LHCN-M2 (cell line): ENCODE measurements at places on chromosomes 2 and 18.

GRCh38 chr2:21836719-21837118, 713.0 kb downstream of the TDRD15 start:
- DNase-seq, result peak; percentile 10

GRCh38 chr18:47708206-47708605, 222.3 kb downstream of the SMAD2 start:
- DNase-seq, result no peak

GRCh38 chr2:237483018-237483731, 3.9 kb upstream of the MLPH start:
- peak; percentile 94 for DNase-seq

GRCh38 chr2:86826951-86827350, 34.7 kb downstream of the CD8B start:
- DNase-seq, result no peak

DNA sequence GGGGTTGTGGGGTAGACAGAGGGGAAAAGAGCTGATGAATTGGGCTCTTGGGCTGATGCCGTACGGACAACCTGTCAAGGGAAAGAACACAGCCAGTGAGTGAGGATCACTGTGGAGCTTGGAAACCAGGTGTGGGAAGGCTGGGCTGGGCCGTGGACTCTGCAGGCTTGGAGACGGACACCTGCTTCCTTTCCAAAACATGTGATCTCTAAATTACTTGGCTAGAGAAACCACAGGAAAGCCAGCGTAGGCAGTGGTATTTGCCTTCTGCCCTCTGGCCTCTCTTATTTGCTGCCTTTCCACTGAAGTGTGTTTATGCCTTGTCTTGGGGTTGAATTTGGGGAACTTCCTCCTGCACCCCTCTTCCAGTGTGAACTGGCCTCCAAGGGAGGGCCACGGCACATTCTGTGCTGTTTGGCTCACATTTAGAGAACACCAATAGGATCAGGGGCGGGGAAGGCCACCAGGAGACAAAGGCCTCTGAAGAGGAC, 267.7 kb downstream of the PRKCE start:
- no peak for DNase-seq

- DNase-seq, result no peak
These were observed 5.3 kb upstream of the CTAGE1 start for GRCh38 chr18:22422909-22423548.

DNA sequence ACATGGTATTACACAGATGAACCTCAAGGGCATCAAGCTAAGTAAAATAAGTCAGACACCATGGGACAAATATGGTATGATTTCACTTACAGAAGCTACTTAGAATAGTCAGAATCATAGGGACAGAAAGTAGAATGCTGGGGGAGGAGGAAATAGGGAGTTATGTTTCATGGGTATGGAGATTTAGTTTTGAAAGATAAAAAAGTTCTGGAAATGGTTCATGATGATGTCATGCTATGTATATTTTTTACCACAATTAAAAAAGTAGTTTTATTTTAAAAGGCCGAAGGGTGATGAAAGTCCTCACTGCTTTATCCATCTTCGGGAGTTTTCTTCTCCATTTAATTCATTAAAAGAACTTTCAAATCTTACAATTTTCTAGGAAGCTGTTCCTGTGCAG, 181.9 kb downstream of the CALCRL start:
- DNase-seq, result no peak

DNA sequence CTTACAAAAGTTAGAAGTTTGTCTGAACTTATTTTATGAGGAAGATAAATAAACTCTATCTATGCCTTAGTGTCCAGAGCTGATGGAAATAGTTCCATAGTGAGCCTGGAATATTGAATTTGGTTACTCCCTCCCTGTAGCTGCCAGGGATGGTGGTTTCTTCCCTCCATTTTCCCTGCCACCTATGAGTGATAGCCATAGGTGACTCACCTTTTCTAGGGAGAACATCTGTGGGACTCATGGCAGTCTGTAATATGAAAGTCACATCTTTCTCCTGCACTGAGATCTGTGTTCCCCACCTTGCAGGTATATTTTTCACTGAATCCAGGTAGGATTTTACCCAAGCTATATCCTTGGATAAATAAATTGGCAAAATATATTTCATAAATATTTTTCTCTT, 148.8 kb downstream of the TPGS2 start:
- no peak for DNase-seq

DNA sequence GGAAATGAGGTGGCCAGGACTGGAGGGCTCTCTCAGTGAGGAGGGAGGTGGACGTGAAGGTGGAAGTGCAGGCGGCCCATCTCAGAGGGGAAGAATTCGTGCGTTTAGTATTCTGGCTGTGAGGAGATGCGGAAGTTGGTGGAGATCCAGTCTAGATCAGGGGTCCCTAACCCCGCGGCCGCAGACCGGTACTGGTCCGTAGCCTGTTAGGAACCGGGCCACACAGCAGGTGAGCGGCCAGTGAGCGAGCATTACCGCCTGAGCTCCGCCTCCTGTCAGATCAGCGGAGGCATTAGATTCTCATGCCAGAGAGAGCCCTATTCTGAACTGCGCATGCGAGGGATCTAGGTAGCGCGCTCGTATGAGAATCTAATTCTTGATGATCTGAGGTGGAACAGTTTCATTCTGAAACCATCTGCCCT, 1.6 kb upstream of the FHOD3 start:
- no peak for DNase-seq

DNA sequence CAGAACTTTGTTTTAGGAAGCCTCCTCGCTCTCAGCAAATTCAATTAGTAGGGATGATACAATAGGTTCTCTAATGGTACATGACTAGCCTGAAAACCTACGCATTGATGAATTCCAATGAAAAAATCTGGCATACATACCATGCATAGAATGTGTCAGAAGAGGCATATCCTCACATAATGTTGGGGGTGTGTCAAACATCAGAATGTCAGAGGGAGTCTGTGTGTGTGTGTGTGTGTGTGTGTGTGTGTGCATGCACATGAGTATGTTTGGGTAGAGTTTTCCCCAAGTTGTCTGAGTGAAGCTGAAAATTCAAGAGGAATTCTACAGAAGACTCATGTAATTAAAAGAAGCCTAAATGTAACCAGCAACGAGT, 78.5 kb downstream of the FIGN start:
- DNase-seq, result no peak

GRCh38 chr2:239522002-239522739, 121.4 kb upstream of the HDAC4 start:
- no peak for DNase-seq

GRCh38 chr18:73283788-73284187, 416.0 kb upstream of the NETO1 start:
- DNase-seq, result no peak

DNA sequence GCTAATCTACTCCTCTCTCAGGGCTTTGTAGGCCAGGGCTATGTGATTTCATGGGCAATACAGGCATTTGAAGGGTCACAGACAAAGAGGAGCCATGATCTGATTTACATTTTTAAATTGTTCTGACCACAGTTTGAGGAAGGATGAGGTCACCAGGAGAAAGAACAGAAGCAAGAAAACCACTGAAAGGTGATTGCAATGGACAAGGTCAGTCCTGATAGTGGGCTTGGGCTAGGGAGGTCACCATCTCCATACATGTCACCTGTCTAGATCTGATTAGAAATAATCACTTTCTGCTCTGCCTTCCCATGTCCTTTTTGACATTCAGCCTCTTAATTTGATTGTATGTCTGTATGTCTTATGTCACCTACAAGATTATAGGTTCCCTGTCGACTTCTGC, 248.9 kb upstream of the CWC22 start:
- DNase-seq, result no peak

- peak; percentile 3 for DNase-seq
These were observed 112.6 kb upstream of the MC4R start for GRCh38 chr18:60485201-60485600.

- DNase-seq, result no peak
These were observed 41.2 kb upstream of the RAB27B start for GRCh38 chr18:54787121-54787520.

DNA sequence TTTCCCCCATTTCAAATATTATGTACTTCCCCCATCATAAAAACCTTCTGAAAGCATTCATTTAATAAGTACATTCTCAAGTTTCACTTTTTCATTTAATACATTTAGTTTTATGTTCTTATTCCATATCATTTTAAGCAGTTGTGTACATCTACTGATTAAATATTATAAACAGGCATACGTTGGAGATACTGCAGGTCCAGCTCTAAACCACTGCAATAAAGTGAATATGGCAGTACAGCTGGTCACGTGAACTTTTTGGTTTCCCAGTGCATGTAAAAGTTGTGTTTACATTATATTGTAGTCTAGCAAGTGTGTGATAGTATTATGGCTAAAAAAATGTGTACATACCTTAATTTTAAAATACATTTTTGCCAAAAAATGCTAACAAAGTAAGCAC, 48.7 kb downstream of the TET3 start:
- DNase-seq, result no peak

- DNase-seq, result no peak
These were observed 52.6 kb downstream of the COA5 start for GRCh38 chr2:98555696-98556095.

DNA sequence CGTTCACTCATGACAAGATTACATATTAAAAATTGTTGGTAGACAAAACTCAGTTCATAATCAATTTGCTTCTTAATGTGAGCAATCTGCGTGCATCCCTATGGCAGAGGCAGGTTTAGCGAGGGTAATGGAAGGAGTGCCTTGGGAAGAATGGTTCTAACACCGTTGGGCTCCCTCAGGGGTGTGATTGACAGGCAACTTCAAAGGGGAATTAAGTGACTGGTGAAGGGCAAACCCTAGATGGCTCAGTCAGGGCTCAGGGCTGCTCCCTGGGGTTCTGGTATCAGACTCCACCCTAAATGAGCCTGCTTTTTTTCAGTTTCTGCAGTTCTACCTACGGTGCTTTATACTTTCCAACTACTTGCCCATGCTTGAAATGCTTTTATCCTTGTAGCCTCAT, 419.5 kb upstream of the CELF4 start:
- DNase-seq, result no peak

DNA sequence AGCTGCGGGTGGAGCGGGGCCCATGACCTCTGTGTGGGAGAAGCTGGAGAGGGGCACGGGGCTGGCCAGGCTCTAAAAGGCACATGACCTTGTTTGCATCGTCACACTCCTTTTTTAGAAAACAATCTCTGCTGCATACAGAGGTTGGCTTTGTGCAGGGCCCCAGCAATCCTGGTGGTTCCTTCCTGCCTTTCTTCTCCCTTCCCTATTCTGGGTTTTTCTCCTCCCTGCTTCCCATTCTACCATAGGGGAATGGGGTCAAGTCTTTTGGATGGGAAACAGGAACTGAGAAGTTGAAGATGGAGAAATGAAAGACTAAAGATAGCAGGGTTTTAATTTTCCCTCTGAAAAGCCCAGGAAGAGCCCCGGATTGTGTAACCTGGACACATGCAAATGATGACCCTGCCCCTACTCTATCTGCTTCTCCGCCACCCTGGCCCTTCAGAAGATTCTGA, 53.9 kb downstream of the ASAP2 start:
- DNase-seq, result no peak

DNA sequence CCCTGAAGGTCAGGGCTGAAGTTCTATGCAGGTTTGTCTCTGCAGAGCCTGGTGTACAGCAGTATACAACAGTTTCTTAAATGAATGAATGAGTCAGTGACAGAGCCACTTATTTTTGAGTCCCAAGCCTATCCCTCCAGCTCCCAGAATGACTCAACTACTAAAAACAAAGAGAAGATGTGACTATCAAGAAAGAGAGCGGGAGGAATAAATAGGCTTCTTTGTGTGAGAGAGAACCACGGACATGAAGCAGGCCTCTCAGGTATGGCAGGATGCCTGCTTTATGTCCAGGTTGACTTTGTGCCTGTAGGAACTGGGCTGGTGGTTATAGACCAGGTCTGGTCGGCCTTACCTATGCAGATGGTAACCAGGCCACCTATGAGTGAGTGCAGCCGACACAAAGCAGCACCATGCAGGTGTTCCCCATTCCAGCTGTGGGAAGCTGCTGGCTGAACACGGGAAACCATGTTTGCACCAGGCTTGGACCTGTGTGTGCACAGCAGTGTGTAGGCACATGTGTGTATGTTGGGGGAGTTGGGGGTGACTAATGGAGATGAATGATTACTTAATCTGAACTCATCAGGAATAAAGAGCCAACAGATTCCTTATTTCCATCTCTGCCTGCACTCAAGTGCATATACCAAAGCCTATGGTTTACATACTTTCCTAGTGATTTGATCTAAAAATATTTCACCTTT, 171.0 kb downstream of the OSR1 start:
- DNase-seq, result peak; percentile 54

- DNase-seq, result peak; percentile 32
These were observed 68.7 kb downstream of the FSIP2 start for GRCh38 chr2:185807351-185807750.

GRCh38 chr2:14927021-14927564, 294.6 kb downstream of the LRATD1 start:
- no peak for DNase-seq

DNA sequence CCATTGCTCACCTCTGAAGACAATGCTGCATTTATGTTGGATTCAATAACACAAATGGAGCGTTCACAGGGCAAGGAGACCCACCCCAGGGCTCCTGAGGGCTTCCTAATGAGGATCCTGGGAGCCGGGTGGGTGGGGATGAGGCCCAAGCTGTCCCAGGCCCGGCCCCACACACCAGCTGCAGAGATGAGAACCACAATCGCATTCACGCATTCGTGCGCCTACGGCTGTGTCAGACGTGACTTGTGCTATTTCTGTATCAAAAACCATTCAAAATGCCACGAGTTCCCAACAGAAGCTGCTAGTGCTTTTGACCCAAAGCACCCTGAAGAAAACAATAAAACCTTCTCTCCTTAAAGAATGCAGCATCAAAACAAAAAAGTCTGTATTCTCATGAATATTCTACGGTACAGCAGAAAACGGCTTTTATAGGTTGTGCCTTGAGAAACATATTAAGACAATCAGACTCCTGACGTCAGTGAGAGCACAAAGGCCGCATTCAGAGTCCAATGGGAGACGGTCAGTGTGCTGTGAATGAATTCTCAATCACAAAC, 205.4 kb downstream of the HDAC4 start:
- no peak for DNase-seq

- no peak for DNase-seq
These were observed 33.4 kb downstream of the FBXO36 start for GRCh38 chr2:229955663-229956062.

DNA sequence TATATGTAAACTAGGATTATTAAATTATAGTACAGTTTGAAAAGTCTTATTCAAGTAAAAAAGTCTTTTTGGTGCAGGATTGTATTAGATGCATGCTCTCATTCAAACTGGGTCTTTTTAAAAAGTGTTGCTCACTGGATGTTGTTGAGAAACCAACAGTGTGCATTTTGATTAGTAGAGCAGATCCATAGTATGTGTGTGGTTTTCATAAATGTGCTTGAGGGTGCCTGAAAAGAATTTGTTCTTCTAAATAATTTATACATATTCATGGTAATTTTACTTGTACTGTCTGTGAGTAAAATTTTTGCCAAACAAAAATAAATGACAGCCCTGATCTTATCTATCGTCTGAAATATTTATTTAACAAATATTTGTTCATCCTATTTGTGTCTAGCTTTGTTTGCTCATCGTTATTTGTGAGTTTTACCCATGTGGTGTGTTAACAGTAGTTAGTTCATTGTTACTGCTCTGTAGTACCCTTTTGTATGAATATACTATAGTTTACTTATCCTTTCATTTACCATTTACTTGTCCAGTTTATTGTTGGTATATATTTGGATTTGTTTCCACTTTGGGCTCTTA, 50.4 kb downstream of the PTPN4 start:
- no peak for DNase-seq
